Bone marrow (tissue), 2 donors: ENCODE measurements at places on chromosomes 13 and 19.

DNA sequence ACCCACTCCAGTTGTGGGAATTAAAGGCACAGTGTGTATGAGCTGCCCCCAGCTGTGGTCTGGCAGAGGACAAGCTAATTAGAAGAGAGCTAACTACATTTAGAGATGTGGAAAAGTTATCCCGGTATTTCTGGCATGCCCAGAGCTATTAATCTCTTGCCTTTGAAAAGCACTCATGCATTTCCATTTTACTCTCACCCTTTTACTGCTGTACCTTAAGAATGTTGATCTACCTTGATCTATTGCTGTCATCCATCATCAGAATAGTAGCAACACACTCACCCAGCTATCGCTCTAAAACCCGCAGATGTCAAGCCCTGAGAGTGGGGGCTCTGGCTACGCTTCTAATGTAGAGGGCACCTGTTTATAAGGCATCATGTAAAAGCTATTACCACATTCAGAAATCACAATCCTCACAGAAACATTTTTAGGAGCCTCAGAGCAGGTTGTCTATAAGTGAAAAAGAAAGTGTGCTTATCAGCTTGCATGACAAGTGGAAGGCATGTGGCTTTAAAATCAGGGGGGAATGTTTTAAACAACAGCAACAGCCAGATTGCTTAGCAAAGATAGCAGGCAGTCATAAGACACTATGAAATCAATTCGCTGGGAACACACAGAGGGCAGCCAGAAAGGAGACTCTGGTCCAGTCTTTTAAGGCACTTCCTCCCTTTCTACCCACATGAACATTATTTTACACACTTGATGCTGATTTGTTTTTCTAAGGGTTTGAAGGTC is 224.2 kb upstream of the IRS2 start:
- no peak for DNase-seq

DNA sequence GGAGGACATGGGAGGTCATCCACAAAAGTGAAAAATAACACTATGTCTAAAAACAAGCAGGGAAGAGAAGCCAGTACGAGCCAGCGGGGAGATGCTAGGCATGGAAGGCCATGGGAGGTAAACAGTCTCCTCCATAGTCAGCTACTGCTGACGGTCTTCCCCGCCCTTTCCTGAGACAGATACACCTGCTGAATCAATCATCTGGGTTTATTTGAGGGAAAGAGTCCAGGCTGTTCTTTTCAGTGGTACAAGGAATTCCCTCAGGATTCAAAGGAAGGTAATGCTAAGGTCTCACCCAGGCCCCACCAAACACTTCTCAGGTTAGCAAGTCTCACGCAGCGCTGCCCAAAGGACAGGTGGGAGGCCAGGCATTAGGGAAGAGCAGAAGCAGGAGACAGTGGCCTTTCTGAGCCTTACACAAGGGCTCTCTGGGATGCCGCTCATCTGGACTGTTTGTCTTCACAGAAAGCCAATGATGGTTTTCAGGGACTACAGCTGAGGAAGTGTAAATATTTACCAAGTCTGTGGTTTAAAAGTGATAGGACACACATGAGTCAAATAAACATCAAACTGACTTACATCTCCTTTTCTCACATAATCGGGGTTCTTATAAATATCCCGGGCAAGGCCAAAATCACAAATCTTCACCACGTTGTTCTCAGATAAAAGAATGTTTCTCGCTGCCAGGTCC is 173.9 kb downstream of the FLT1 start:
- no peak for DNase-seq

GRCh38 chr19:33214596-33214995 is 11.1 kb downstream of the SLC7A10 start:
- no peak for DNase-seq

- no peak for DNase-seq
Observed at GRCh38 chr13:41568972-41569351, 111.6 kb downstream of the RGCC start.

GRCh38 chr13:102693776-102694175 is 1.1 kb downstream of the METTL21C start:
- DNase-seq: no peak

- no peak for DNase-seq
Observed at GRCh38 chr19:53160350-53160749, 1.5 kb upstream of the ZNF347 start.

DNA sequence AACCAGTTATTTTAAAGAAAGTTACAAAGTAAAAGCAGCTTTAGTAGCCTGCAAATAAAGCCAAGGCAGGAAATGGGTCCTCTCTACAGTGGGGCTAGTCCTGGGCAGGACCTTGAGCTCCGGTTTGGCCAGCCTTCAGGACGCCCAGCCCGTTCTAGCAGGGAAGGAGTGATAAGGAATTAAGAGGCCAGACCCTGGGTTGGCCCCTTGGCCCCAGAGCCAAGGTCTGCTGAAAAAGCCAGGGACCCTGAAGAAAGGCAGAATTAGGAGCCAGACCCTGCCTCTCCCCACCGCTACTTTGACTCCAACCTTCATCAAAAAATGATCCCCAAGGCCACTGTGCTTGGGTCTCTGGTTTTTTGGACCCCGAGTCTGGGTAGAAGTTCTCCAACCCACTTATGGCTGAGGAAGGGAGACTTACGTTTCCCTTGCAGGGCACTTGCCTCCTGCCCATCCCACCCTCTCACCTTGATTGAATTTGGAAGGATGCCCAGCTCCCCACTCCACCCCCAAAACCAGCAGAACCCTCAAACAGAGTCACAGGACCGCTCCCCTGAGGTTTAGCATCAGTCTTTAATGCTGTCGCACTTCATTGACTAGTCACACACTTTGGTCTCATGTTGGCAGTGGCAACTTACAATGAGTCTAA is 3.9 kb downstream of the DNAJB1 start:
- DNase-seq: no peak

DNA sequence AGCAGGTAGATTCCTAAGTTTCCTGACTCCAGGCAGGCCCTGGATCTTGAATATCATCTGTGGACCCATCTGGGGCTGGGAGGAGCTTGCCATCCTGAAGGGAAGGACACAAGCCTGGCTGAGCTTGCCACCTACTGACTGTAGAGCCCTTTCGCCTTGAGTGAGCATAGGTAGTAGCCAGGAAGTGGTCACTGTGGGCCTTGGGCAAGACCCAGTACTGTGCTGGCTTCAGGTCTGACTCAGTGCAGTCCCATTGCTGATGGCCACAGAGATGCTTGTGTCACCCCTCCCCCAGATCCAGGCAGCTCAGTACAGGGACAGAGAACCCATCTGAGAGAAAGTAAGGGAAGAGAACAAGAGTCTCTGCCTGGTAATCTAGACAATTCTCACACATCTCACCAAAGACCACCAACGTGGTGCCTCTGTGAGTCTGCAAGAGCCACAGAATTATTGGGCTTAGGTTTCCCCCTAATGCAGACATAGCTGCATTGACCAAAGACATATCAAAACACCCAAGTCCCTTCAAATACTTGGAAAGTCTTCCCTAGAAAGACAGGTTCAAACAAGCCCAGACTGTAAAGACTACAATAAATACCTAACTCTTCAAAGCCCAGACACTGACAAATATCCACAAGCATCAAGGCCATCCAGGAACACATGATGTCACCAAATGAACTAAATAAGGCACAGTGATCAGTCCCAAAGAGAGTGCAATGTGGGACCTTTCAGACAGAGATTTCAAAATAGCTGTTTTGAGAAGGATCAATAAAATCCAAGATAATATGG is 108.2 kb upstream of the WASF3 start:
- no peak for DNase-seq

GRCh38 chr19:6527893-6528543 is 2.8 kb upstream of the TNFSF9 start:
- no peak for DNase-seq

- DNase-seq: no peak
Observed at GRCh38 chr13:24605923-24606372, 74.3 kb upstream of the ATP12A start.

- DNase-seq: no peak
Observed at GRCh38 chr13:30880856-30881155, 25.3 kb upstream of the MEDAG start.

DNA sequence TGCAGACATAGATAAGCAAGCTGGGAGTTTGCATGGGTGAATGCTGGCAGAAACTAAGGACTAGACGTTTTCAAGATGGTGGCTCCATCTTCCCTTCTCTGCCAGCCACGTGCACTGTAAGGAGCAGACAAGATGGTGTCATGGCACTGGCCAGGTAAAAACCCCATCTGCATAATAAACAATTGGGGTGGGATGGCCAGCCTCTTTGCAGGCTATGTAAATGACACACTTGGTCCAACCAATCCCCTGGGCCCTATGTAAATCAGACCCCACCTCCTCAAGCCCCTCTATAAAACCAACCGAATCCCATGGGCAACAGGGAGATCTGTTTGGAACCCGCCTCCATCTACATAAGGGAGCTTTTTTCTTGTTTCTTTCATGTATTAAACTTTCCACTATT is 2.4 kb upstream of the OR7A5 start:
- DNase-seq: no peak

DNA sequence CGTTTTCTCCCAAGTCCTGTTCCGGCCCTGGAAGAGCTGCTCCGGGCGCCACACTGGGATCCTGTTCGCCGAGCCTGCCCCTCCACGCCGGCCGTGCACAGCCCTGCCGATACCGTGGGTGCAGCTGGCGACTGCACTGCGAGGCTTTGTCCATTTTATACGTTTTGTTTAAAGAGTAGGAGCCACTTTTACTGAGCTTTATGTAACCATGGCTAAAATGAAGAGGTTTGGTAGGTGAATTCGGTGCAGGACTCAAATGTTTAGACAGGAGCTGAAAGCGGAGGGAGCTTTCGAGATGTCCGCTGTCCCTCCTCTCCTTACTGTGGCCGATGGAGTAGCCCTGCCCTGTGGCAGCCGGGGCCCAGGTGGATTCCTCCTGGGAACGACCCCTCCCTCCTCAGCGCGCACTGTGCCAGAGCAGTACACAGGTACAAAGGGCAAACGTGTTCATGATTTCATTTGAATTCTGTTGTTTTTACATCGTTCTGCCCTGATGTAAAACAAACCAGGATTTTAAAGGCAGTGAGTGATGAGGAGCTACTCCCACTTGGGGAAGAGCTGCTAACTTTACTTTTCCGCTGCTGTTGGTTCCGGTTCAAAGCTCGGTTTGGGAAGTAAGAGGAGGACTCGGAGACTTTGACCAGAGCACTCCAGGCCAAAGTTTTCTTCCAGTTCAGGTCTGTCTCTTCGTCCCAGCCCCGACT is 1.7 kb downstream of the COL4A2 start:
- DNase-seq: no peak

DNA sequence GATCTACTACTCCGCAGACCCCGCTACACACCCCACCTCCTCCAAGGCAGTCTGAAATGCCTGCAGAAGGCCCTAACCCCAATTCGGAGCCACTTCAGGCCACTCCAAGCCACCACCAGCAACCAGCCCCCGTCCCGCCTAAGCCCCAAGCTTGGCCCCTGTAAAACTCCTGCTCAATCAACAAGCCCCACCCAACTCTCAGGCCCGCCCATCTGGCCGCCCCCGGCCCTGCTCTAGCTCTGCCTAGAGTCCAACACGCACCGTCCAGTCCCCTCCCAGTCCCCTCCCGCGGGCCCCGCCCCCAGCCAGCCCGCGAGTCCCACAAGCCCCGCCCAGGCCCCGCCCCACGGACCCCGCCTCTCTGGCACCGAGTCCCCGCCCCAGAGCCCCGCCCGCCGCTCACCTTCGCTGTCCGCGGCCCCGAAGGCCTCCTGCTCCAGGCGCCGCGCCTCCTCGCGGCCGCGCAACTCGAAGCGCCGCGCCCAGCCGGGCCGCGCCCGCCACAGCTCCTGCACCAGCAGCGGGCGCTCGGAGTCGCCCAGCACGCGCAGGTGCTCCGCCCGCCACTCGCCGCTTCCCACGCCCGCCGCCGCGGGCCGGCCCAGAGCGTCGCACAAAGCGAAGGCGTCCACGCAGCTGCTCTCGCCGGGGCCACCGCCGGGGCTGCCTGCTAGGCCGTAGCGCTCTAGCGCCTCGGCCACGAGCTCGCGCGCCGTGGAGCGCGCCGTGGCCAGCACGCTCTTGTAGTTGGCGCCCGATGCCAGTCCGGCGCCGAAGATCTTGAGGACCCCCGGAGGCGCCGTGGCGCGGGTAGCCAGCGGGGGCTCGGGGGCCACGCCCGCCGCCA is 1.6 kb downstream of the RASIP1 start:
- DNase-seq: no peak

DNA sequence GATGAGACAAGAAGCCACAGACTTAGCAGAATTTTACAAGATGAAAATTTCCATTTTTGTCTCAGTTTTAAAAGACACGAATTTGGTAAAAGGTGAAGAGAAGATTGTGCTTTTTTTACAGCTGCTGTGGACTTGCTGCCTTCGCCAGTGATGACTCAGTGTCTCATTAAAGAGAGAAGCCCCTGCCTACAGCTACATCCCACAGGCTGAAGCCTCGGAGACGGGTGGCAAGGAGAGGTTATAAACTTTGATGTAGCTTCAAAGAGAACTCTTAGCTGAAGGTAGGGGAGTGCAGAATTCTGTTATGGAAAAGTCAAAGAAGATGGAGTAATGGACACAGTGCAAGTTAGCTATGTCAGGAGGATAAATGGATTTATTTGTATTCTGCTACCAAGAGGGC is 683.4 kb upstream of the ARGLU1 start:
- no peak for DNase-seq

DNA sequence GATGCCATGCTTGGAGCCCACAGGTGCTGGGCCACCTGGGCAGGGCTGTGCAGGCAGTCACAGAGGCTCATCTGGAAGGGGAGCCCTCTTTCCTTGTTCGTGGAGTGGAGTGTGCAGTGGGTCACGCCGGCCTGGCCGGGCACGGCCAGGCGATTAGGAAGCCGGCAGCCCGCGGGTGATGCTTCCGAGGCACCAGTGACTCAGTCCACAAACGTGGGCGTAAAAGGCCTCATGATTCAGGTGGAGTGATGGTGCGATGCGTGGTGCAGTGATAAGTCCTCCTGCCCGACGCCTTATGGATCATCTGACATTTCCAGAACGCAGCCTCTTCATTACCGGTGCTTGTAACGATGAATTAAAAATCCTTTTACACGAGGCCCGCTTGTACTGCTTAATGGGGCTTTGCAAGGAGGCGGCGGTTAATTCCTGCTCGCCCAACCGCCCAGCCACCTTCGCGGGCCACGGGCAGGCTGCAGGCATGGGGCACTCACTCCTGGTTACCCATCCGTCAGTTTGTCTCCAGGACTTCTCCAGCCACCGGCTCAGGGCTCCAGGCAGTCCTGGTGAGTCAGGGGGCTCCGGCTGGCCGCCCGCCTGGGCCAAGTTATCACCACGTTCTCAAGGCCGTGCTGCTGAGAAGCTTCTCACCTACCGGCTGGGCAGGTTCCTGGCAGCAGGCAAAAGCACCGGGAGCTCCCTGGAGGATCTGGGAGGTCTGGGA is 172.4 kb downstream of the KDM4B start:
- DNase-seq: no peak

GRCh38 chr13:44583137-44583536 is 7.0 kb upstream of the TSC22D1 start:
- DNase-seq: no peak

- DNase-seq: no peak
Observed at GRCh38 chr19:45895519-45895972, 6.9 kb downstream of the MYPOP start.

GRCh38 chr13:53301449-53301848 is 272.8 kb downstream of the OLFM4 start:
- no peak for DNase-seq
